NCI-H1930 (cell line): ENCODE measurements at places on chromosomes 3 and 15.

DNA sequence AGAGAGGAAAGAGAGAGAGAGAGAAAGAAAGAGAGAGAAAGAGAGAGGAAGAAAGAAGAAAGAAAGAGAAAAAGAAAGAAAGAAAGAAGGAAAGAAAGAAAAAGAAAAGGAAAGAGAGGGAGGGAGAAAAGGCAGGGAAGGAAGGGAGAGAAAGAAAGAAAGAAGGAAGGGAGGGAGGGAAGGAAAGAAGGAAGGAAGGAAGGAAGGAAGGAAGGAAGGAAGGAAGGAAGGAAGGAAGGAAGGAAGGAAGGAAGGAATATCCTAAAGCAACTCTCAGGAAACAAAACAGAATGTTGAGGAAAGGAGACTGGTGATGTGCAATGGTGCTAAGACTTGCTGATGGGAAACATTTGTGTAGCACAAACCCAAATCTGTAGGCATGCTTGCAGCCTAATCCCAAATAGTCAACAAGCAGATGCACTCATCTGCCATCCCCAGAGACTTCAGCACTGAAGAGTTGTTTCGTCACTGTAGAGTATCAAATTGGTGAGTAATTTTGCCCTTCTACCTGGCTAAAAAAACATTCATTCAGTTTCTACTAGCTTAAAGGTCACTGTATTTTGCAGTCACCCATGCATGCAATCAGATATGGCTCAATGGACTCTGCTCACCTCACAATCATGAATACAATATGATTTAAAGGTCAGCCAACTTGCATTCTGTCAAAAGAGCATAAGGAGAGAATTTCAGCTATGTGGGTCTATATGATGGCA, 480.3 kb downstream of the FGF12 start:
- no peak for DNase-seq

DNA sequence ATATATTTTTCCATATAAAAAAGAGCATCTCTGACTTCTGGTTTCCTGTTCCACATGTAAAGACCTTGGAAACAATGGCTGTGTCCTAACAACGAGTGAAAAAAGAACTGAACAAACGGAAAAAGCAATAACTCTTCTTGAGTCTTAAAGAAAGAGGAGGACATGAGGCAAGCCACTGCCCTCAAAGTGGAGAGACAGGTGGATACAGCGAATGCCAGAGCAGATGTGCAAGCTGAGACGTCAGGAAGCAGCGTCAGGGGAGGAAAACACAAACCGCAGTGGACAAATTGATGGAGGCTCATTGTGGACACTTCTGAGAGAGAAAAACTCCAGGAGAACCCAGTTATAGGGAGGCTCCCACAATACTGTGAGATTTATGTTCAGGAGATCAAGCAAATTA, 208.0 kb upstream of the MME start:
- no peak for DNase-seq

GRCh38 chr3:12308517-12308916, 19.6 kb downstream of the PPARG start:
- no peak for DNase-seq

DNA sequence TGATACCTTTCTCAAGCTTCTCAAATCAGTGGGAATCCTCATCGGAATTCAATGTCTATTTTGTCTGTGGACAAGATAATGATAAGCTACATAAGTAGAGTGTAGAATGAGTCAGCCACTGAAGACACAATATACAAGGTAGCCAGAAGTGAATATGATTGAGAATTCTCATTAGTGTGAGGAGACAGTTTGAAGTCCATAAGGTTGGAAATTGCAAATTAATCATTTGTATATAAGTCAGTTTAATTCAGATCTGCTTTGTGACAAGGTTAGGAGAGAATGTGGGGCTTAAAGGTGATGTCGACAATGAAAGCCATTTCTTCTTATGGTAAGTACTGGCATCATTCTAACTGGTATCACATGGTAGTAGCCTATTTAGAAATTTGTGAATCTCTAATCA, 4.2 kb downstream of the ARPP21 start:
- no peak for DNase-seq

DNA sequence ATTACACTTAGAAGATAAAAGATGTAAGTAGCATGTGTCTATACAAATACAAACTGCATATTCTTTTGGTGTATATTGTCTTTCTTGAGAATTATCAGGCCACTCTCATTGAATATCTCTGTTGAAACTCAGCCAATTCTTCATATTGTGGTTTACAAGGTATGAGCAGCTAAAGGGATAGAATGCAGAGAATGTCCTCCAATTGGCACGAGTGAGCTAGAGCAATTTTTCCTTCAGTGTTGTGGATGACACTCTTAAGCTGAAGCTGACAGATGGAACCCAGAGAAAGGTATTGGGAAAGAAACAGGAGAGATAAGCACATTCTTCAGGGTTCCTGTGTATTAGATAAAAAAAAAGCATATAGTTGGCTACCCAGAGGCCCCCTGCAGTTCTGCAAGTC, 453.1 kb downstream of the EPHA3 start:
- no peak for DNase-seq

GRCh38 chr15:60394689-60395097, 3.1 kb downstream of the ANXA2 start:
- no peak for DNase-seq

GRCh38 chr3:143822798-143823197, 25.5 kb downstream of the SLC9A9 start:
- DNase-seq, result no peak

GRCh38 chr3:133477487-133477886, 77.6 kb downstream of the BFSP2 start:
- DNase-seq, result no peak

- no peak for DNase-seq
Observed at GRCh38 chr3:157300981-157301663, 135.5 kb upstream of the PTX3 start.

DNA sequence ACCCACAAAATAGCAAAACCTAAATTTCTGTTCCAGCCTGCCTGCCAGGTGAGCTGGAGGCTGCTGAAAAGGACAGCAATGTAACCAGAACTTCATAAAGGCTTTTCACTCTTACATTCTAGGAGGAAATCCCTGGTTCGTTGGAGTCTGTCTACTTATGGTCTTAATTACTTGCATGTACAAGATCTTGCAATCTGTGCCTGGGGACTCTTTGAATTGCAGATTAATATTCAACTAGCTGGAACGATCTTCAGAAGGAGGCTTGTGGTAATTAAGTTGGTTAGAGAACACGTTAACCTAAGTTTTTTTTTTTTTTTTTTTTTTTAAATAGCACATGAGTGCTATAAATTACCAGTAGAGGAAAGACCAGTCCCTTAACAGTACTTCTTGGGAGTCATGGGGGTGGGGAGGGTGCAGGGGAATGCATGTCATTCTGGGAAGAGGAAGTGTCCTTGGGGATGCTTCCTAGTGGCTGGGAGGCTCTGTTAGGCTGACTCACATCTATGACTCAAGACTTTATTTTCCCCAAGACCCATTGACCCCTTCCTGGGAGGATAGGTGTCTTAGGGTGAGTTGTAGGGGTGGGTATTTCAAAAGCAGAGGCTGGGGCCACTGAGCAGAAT, 139.8 kb downstream of the RAB11A start:
- no peak for DNase-seq

DNA sequence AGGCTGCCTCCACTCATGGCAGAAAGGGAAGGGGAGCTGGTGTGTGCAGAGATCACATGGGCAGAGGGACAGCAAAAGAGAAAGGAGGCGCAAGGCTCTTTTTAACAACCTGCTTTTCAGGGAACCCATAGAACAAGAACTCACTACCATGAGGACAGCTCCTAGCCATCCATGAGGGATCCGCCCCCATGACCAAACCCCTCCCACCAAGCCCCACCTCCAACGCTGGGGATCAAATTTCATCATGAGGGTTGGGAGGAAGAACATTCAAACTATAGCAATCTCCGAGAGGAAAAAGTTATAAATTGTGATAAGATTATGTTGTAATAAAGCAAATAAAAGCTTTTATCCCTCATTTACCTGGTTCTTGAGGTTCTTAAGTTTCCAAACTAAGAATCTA, 84.7 kb upstream of the LMCD1 start:
- no peak for DNase-seq

- DNase-seq, result no peak
Observed at GRCh38 chr15:83445643-83446042, 1.5 kb upstream of the SH3GL3 start.

DNA sequence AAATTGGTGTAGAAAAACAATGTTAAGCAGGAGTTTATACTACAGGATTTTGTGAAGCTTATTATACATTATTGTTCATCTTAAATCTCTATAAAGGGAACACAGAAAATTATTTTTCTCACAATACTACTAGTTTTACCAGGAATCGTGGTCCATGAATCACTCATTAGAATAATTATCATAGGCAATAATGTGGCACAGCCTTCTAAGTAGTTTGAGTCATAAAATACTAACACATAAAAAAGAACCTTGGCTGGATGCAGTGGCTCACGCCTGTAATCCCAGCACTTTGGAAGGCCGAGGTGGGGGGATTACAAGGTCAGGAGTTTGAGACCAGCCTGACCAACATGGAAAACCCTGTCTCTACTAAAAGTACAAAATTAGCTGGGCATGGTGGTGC, 393.1 kb upstream of the ZNF717 start:
- DNase-seq, result no peak

GRCh38 chr3:151330899-151331298, 1.6 kb upstream of the P2RY13 start:
- no peak for DNase-seq

GRCh38 chr3:85270488-85270887, 311.7 kb downstream of the CADM2 start:
- no peak for DNase-seq

DNA sequence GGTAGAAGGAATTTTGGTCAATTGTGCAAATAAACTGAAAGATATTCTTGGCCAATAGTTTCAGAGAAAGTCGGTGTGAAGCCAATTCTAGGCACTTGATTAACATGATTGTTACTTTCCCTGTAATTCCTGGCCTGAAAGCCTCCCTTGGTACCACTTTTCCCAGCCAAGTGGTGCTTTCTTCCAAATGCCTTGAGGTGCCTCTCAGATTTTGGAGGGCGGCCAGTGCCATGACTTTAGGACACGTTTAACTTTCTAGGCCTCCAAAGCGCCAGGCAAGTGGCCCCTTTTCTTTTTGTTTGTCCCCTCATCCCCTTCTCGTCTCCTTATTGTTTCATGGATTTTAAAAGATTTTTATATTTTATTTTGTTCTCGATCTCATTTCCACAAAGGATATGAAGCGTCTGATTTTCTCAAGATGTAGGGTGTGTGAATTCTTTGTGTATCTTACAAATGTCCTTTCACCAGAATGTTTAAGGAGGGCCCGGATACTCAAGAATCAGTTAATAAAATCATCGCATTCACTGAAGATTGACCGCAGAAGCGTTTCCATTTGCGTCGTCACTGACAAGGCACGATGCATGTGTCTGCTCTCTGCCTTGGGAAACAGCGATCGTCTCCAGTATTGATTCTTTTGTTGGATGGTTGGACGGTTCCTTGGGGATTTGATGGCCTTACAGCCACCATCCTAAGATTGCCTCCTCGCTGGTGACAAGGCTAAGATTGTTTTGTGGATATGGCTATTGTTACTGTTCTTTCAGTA, 87.8 kb downstream of the ASB7 start:
- DNase-seq, result no peak

GRCh38 chr3:94303266-94303665, 240.4 kb downstream of the NSUN3 start:
- no peak for DNase-seq

GRCh38 chr3:134651347-134652041, 672 bp upstream of the KY start:
- DNase-seq, result no peak

DNA sequence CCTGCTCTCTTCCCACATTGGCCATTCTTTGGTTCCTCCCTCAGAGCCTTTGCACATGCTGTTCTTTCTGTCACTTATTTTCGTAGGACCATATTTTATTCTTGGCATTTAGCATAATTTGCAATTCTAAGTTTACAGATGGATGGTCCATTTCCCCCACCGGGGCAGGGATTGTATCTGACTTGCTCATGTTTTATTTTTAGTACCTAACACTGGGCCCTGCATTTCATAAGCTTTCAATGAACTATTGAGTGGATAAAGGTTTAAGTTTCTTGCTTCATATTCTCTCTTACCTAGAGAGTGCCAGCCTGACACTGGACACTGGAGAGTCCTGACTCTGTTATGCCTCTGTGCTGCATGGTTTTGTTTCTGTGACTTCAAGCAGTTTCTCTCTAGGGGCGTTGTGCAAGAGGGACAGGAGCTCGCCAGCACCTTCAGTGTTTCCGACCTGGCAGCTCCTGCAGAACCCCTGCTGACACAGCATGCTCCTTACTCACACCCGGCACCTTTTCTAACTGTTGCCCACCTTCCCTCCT, 87.4 kb downstream of the FLNB start:
- no peak for DNase-seq

DNA sequence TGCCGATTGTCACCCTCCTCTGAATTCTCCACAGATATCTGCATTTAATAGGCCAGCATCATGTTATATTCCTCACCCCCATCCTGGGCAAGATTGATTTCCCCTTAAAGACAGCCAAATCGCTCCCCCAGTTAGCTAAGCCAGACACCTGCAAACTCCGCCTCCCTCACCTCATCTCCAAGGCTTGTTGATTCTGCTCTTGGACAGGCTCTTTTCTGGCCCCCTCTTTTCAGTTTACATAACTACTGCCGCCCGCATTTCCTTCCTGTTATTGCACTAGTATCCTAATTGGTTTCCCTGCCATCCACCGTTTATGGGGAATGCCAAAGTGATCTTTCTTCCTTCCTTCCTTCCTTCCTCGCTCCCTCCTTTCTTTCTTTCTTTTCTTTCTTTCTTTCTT, 214.7 kb upstream of the MRPL3 start:
- DNase-seq, result no peak

DNA sequence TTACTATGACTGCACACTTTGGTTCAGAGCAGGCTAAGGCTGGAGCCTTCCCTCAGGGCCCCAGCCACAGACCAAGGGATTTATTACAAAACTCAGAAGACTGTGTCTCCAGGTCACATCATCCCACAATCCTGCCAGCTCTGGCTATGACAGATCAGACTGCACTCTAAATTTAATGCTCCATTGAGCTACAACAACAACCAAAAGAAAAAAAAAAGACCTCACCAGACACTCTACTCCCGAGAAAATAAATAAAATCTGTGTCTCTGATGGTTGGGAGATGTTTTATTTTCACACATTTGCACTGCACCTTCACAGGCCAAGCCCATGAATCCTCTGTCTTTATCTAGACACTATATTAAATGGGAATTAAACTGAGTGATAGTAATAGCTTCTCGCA, 50.8 kb upstream of the CTNNB1 start:
- no peak for DNase-seq

- DNase-seq, result no peak
Observed at GRCh38 chr3:72590732-72591221, 257.5 kb downstream of the SHQ1 start.

GRCh38 chr3:66037330-66037985, 1.3 kb downstream of the MAGI1 start:
- DNase-seq, result peak; percentile 27

GRCh38 chr15:56869573-56869972, 48.9 kb upstream of the TCF12 start:
- DNase-seq, result no peak

- no peak for DNase-seq
Observed at GRCh38 chr3:23099677-23100076, 103.5 kb upstream of the UBE2E2 start.

- DNase-seq, result no peak
Observed at GRCh38 chr3:67468511-67468910, 185.9 kb downstream of the SUCLG2 start.
